Stimulated activated CD4-positive, alpha-beta T cell treated with anti-CD3 and anti-CD28 coated beads, Interleukin-15, amount 100 ng/mL, for 48 hours (primary cell): ENCODE measurements at places on chromosomes 1 and 21.

DNA sequence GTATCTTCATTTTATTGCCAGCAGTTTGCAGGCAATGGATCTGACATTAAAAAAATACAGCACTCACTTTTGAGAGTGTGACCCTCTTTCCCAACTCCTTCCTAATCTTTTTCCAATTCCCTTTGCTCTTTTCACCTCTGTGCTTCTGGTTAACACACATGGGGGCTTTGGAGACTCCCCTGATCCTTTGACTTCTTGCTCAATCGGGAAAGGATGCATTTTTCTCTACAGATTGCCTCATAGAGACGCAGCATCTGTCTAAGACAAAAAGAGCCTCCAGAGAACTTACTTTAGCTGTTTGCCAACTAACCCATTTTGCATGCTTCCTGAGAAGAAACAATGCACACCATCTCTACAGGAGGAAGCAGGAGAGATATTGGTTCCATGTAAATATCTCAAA is 378.3 kb downstream of the PBX1 start:
- DNase-seq = no peak

DNA sequence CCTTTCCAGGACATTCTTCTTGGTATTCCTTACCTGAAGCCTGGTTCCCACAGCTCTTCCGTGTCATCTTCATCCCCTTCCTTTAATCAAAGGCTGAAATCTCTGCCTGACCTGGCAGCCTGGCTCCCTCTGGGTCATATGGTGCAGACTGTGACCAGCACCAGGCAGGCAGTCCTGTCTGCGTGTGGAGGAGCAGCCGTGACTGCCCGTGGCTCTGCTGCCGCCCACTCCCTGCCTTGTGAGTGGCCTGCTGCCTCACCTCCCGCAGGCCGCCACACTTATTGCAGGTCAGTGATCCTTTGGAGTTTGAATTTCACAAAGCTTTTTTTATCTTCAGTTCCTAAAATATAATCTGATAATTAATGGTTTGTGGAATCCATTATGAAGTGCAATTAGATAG is 36.2 kb upstream of the EPHA8 start:
- no peak for DNase-seq

GRCh38 chr1:46223472-46223943 is 20.4 kb downstream of the LURAP1 start:
- DNase-seq = peak; percentile 44

DNA sequence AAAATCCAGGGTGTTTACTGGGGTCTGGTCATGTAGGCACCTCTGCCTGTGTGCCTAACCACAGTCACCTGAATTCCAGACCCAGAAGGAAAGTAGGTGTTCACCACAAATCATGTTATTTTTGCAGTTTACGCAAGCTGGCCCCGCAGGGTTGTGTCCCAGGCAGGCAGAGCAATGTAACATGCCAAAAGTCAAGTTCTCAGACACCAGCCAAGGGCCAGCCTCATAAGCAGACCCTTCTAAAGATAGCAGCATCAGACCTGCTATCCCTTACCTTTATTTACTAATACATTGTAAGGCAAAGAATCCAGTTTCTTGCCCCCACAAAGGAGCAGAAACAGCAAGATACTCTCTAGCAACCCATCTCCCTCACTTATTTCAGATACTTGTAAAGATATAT is 83.0 kb downstream of the GPR161 start:
- DNase-seq = no peak

DNA sequence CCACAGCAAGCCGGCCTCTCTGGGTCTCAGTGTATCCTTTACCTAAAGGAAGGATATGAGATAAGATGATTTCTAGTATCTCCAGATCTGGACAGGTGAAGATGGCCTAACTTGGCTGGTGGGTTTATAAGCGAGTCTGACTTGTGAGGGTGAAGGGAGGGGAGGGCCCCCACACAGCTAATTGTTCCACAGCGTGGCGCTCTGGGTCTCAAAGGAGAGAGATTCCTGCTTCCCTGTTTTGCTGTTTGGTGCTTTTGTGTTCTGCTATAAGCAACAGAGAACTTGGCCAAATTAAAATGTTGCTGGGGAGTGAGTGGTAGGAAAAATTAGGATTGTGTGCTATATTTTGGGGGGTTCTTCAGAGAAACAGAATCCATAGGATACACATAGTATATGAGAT is 28.9 kb upstream of the NLRP3 start:
- no peak for DNase-seq

- no peak for DNase-seq
Observed at GRCh38 chr1:15090373-15090772, 63.2 kb upstream of the TMEM51 start.
